ENCODE measurements at places on chromosomes 1 and 21.
A peak's percentile ranks its signal among the peaks of the same experiment; 100 is the strongest.

- DNase-seq, result no peak
These were observed 449.5 kb upstream of the CAMK1G start for GRCh38 chr1:209134001-209134400.

GRCh38 chr1:201648907-201649721 lies 110.2 kb downstream of the NAV1 start:
- DNase-seq, result peak; percentile 29

DNA sequence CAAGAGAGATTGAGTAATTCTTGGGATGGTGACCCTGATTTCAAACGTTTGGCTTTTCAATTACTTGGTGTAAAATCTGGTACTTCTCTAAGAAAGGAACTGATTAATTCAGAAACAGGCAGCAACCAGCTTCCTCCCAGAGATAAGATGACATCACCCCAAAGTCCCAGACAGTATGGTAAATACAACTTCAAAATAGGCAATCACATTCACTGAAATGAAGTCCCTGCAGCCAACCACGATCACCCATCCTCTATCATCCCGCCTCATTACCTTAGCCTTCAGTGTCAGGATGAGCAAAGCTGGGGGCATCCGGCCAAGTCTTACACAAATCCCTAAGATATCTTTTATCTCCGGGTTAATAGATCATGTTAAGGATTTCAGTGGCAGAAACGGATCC lies 26.4 kb upstream of the RUNX1 start:
- DNase-seq, result no peak

DNA sequence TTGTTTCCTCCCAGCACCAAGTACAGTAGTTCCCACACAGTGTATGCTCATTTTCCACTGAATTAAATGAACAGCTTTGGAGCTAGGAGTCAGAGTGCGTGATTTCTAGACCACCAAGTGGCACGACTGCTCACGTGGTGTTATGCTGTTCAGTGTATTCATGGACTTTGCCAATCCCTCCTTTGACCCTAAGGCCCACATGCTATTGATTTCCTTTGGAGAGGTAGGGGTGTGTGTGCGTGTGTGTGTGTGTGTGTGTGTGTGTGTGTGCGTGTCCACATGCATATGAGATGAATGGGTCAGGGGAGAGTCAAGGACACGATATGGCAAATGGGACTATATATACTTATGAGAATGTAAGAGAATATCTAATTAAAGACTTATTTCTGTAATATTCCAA lies 177.2 kb downstream of the LMX1A start:
- no peak for DNase-seq

DNA sequence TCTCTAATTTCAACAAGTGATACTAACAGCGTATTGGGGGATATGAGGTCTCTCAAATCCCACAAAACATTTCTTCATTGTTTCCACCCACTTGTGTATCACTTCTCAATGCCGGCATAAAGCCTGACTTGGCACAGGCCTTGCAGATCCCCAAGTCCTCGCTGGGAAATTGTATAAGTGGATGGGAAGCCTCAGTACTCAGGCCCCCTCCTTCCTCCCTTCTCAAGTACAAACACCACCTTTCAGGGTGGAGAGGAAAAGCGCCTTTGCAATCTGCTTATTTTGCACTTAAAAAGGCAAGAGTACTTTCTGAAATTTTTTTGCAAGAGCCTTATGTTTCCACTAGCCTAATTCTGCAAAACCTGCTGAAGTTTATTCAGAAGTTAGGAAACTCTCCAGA lies 25.8 kb upstream of the KLHDC8A start:
- no peak for DNase-seq

DNA sequence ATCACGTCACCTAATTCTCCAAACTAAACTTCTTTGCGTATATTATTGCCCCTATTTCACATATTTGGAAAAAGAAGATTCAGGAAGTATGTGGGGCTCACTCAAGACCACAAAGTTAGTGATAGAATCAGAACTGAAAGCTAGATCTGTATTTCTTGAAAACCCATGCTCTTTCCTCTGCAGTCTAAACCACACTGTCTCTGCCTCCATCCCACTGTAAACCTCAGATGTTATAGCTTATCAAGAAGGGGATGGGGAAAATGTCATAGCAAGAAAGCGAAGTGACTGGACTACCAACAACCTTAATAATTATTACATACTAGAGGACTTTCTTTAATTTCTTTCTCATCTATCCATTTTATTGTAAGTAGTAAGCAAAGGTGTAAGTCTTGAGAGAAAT lies 257.7 kb upstream of the SGIP1 start:
- no peak for DNase-seq

DNA sequence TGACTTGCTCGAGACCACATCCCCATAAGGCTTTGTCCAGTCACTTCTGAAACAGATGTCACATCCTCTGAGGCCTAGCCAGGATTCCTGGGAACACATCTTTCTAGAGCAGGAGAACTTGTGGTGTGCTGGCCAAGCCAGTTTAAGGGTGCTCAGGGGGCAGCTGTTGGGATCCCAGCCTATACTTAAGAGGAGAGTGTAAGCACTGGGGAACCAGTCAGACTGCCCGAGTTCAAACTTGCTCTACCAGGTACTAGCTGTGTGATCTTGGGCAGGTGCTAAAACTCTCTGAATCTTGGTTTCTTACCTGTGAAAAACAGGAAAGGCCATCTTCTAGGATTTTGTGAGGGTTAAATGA lies 15.6 kb upstream of the LY9 start:
- no peak for DNase-seq

DNA sequence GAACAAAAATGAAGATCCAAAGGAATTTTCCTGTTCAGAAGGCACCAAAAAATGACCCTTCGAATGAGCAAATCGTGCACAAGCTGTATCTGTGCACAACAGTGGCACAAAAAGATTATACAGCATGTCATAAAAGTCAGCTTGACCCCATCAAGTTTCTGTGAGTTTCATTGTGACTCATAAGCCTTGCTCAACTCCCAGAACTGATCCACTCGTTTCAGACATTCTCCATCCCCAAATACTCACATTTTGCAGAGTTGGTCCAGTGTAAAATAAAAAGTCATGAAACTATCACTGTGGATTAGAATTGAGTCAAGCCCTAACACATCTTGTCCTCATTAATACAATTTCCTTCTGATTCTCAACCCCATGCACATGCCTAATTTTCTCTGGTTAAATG lies 174.7 kb upstream of the PKN2 start:
- DNase-seq, result no peak

GRCh38 chr21:31186916-31187315 lies 148.6 kb upstream of the KRTAP19-8 start:
- DNase-seq, result no peak

GRCh38 chr1:30330644-30331043 lies 392.7 kb downstream of the MATN1 start:
- no peak for DNase-seq

DNA sequence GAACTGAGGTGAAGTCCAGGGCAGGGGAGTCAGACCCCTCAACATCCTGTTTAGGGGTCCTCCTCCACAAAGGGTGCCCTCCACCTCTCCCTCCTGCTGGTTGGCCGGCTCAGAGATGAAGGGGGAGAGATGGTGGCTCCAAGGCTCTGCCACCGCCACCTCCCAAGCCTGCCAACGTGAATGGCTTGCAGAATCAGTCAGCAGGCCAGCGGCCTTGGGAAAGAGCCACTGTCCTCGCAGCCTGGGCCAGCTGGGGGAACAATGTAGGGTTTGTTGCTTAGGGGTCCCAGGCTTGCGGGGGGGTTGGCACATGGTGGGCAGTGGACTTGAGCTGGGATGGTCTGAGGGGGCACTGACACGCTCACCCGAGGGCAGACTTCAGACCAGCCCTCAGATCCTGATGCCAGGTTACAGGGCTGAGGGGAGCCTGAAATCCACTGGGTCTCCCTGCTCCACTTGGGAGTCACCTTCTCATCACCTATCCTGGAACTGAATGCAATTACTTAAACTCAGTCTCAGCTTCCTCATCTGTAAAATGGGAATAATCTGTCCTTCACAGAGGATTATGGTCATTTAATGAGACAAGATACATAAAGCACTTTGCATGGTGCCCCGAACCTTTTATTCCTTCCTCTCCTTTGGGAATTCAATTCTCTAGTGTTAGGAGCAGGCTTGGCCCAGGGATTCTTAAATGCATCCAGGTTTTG lies 8.3 kb downstream of the GPR37L1 start:
- no peak for DNase-seq

DNA sequence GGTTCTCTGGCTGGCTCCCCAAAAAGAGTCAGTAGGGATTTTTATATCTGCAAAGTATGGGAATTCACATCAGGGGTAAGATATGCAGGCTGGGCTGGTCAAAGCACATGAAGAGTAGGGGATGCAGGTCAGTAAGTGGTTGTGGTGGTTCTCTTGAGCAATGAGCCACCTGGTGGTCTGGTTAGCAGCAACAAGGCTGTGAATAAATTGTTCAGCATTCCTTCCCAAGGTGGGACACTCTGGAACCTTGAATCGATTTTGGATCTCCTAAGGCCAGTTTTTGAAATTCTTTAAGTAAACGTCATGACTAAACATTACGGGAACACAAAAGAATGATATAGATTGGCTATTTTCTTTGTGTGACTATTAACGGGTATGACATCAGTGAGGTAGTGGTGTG lies 563.0 kb upstream of the NEGR1 start:
- peak; percentile 34 for DNase-seq

- DNase-seq, result no peak
These were observed 140.2 kb downstream of the MIS18A start for GRCh38 chr21:32138658-32139057.

DNA sequence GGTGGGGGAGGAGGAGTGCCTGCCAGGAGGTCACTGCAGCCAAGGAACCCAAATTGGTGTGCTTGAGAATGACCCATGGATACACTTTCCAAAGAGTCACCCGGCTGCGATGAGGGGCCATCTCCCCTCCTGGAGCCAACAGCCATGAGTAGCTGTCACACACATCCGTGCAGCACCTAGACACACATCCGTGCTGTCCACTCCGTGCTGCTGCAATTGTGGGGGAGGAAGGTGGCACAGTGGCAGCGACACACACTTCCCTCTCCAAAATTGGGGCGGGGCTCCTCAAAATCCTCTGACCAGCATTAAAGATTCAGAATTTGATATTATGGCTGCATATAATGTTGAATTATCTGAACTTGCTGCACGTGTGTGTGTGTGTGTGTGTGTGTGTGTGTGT lies 15.8 kb downstream of the TP73 start:
- no peak for DNase-seq

GRCh38 chr1:117967881-117968280 lies 38.3 kb downstream of the WDR3 start:
- peak; percentile 55 for DNase-seq

DNA sequence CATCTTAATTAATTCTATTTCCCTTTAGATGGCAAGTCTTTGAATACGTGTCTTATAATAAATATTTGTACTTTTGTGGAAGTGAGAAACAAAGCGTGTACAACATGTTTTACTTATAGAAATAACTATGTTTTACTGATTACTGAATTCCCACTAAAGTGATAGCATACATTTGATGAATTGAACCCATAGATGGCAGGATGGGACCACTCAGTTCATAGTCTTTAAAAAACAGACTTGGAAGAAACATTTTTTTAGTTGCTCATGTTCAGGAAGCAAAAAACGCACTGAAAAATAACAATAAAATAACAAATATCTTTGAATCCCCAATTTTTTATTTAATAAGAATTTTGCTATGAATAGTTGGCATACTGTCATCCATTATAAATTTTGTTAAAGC lies 507.1 kb upstream of the ZRANB2 start:
- peak; percentile 14 for DNase-seq

DNA sequence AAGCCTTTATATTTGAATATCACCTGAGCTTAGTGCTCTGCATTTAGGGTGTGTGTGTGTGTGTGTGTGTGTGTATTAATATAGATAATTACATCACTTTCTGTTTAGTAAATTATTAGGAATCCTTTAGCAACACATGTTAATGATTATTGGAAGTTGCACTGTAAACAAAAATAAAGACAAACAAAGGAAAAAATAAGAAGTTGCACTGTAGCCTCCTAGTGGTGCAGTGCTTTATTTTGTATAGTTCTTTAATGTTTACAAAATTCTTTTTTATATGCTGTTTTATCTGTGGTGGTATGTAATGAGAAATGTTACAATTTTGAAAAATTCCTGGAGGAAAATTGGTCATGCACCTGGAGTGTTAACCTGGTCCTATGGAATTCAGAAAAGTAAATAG lies 69.2 kb downstream of the UBE4B start:
- DNase-seq, result no peak

DNA sequence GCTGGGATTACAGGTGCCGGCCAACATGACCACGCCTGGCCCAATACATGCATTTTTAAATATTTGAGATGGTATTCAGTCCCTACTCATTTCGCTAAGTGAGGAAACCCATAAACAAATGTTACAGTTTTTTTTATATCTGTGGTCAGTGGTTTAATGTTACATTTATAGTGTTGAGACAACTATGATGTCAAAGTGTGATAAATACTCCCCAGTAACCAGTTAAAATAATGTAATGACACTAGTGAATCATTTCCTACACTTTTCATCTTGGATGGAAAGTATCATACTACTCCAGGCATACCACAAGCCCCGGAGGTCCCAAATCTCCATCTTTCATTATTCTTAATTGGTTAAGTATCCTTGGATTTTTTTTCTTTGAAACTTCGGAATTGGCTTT lies 87.5 kb upstream of the KIF26B start:
- DNase-seq, result no peak
